ENCODE measurements at places on chromosomes 2 and 18. TPM values are rescaled to one million over a fixed set of nuclear protein-coding genes. Genes with fewer than 3 reads are reported as not detected.
A peak's percentile ranks its signal among the peaks of the same experiment; 100 is the strongest.

DNA sequence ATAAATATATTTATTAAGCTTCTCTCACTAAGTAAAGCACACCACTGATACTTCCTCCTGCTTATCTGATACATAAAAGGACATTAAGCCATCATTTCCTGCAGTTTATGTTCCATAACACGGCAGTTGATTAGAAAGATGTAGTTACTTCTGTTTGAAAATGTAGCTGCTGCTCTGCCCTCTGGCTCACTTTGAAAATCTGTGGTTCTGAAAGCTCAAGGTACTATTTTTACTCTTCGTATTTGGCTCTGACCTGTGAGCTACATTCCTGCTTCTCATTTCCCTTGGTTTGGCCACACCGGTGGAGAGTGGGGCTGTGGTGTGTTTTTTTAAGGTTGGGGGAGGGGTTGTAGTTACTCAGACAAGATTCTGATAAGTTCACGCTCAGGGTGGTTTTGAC, 12.8 kb upstream of the TTN start:
- DNase-seq = no peak

DNA sequence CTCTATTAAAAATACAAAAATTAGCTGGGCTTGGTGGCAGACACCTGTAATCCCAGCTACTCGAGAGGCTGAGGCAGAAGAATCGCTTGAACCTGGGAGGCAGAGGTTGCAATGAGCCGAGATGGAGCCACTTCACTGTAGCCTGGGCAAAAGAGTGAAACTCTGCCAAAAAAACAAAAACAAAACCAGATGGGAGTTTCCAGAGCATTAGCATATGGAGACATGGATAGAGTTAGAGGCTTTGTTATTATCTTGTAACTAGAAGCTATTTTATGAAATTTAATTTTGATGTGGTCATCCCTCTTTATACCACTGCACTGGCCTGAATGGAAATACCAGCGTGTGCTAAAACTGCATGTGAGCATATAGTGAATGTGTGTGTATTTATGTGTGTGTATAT, 58.9 kb downstream of the TRAPPC8 start:
- DNase-seq = no peak

- no peak for DNase-seq
Measured at GRCh38 chr2:241108271-241109209, 6.5 kb upstream of the MTERF4 start.

GRCh38 chr2:3253913-3254441, 123.6 kb downstream of the EIPR1 start:
- DNase-seq = no peak

DNA sequence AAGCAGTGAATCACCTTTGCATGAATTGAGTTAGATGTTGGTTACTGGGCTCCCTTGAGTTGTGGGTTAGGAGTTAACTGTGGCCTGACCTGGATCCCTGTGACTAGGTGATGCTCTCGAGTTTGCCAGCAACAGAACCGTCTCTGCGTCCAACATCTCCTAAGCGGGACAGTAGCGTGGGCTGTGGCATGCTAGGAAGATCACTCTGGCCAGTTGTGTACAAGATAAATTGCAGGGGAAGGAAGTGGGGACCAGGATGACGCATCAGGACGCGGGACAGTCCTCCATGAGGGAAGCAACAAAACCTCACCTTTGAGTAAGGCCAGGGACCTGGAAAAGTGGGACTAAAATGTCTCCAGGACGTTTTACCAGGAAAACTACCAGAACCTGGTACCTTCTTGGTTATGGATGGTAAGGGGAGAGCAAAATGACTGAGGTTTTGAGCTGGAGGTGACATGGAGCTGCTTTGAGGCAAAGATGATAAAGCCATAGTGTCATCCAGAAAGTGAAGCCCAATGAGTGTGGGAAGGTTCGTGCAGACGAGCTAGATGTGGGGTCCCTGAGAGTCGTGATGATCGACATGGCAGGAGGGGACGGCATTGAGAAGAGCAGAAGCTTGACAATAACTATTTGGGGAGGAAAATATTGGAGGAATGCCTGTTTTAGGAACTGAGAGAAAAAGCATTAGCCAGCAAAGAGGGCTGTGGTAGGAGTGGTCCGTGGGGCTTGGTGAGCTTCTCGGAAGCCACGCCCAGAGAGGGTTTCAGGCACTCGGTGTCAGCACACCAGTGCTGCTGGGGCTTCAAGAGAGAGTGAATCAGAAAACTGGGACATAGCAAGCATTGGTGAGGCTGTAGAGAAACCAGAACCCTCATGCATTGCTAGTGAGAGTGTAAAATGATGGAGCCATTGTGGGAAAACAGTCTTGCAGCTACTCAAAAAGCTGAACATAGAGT, 95.1 kb downstream of the SMAD7 start:
- no peak for DNase-seq

- no peak for DNase-seq
Measured at GRCh38 chr18:8526332-8526731, 82.9 kb upstream of the RAB12 start.

HRH4 gene
- polyA plus RNA-seq = not detected

ACTG2 gene
- polyA plus RNA-seq = 0.10 TPM

GRCh38 chr2:143977356-143977755, 542.6 kb downstream of the ZEB2 start:
- no peak for DNase-seq

DNA sequence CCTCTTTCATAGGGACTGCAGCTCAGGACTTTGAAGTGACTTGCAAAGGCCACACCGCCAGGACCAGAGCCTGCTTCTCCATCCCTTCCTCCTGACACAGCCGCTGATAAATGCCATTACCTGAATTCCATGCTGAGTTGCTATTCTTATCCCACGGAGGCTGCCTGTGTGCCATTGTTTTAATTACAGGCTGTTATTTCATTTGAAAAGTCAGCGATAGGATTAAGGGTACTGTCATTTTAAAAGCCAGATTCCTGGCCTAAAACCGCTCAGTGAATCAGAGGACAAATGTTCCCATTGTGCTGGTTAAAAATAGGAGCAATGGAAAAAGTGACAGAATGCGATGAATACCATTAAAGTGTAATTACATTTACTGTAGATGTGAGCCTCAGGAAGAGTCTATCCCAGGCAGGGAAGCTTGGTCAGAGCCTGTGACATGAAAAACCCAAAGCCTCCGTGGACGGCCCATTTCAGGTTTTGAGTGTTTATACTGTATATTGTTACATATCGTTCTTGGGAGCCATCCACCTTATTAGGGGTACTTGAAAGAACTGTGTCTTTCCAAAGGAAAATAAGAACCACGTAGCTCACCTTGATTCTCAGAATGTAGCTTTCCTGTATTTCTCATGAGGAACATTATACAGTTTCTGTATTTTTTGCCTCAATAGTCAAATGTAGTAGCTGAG, 41.3 kb downstream of the PDCL3 start:
- DNase-seq = no peak

DNA sequence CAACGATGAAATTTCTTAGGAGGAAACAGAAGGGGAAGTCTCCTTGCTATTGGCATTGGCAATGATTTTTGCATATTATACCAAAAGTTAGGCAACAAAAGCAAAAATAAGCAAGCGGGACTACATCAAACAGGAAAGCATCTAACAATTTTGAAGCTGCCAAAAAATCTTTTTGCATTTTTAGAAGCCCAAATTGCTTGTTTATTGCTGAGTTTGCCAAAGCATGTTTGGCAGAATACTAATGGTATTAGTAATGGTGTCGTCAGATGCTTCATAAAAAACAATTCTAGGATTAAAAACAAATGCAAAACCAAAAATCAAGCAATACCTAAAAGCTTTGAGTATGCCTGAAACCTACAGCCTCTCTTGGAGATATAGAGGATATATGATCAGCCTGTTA, 80.0 kb downstream of the GALR1 start:
- no peak for DNase-seq

GRCh38 chr18:41075212-41075611, 879.8 kb upstream of the PIK3C3 start:
- DNase-seq = no peak

DNA sequence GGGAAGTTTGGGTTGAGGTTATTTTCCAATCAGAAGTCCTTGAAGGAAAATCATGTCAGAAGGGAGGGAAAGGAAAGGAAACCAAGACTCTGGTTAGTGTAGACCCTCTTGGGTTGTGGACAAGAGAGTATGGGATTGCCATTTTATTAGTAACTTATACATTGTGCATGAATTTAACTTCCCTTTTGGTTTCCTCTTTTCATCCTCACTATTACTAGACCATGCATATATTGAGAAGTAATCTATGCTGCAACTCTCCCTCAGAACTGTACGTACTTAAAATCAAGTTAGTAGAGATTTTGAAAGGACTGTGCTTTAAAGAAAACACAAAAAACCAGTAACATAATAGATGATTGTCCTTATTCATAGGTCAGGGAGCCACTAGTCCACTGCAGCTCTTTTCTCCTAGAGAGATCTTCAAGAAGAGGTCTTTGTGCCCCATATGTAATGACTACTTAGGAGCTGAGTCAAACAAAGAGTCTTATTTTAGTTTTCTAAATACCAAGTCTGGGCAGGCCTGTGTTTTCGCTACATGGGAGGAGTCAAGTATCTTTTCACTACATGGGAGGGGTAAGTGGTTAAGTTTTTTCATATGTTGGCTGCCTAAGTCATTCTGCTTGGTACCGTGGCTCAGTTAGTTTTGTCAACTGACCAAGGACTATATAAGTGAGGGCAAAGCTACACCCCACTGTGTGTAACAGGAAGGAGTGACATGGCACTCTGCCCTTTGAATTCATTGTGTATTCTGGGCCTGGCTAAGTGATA, 25.2 kb upstream of the FAM117B start:
- no peak for DNase-seq

DNA sequence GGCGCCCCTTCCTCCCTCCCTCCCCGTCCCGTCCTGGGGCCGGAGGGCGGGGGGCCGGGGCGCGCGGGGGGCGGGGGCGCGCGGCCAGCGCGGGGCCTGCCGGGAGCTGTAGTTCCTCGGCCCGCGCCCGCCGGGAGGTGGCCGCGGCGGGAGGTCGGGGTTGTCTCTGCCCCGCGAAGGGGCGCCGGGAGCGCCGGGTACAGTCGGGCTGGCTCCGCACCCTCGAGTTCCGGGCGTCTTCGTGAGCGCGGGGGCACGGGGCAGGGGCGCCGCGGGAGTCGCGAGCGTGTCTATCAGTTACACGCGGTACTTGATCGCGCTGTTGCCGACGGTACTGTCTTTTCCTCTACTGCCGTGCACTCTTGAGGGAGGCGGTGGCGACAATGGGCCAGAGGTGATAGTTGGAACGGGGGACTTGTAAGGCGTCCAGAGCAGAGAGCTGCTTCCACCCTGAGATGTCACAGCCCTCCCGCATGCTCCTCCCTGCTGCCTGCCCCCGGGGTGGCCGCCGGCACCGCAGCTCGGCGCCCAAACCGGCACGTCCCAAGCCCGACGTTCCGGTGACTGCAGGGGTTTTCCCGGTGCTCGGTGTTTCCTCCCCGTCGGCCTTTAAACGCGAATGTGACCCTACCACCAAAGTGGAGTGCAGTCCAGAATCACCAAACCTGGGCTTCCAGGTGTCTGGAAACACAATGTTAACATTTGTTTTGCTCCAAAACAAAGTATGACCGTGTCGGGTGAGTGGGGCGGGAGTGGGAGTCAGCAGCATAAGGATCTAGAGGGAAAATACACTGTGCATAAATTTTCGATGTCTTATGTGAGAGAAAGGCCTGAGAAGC, at the start of gene PRKD3:
Gene PRKD3, minus strand, starts transcription at position 48 of the 839 bp plus-strand sequence. CDS start 8,309 bp downstream, outside the sequence.
- DNase-seq = peak; percentile 99

DNA sequence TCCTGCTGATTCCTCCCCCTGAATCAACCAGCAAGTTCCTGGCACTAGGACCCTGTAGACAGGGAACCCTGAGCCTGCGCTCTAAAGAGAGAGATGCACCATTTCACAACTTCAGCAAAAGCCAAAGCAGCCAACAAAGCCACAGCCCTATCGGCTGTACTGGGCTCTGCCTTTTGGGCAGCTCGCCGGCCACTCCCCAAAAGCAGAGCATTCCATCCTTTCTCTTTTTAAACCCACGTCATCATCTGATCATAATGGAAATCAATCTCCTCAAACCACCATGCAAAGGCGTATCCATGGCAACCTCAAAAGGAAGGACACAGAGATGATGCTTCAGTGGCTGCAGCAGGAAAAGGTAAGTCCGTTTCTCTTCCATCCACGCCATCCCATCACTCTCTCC, 5.3 kb upstream of the DCTN1 start:
- no peak for DNase-seq

GRCh38 chr2:83331810-83332209, 1127.3 kb downstream of the SUCLG1 start:
- DNase-seq = no peak

DNA sequence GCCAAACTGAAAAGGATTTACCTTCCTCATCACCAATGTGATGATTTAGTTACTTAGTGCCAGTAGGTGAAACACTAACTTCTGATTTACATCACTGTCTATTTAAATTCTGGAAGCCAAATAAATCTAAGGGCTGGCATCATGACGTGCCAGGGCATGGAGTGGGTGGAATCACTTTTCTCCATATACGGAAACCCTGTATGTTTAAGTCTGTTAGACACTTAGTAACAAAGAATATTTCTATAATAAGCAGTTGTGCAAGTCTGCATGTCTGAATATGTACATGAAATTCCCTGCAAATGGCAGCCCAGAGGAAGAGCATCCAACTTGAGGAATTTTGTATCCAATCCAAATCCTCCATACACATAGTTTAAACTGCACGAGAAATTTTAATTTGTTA, 243.1 kb upstream of the SMAD7 start:
- no peak for DNase-seq

GRCh38 chr18:24585996-24586566, 125.6 kb downstream of the HRH4 start:
- DNase-seq = no peak

DNA sequence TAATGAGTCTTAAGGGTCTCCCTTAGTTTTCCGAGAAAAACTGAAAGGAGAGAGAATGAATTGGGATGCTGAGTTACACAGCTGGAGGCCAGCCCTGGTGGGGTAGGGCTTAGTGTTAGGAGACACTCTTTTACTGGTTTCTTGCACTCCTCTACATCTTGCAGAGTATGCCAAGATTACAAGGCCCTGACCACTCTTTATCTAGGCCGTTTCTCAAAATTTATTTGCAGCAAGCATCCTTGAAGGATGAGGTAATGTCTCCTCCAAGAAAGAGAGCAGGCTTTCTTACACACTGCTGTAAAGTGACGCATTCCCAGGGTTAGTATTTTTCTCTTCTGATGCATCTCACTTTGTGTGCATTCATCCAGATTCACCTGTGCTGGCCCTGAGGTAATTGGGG, 166.2 kb downstream of the TDRD15 start:
- no peak for DNase-seq

OTOS gene
- not detected for polyA plus RNA-seq

GRCh38 chr2:43387092-43388062, 161.0 kb upstream of the ZFP36L2 start:
- DNase-seq = no peak

OTOF gene
- not detected for polyA plus RNA-seq

GRCh38 chr2:236755278-236755840, 185.7 kb downstream of the ACKR3 start:
- no peak for DNase-seq

All from SK-N-SH (cell line).